ENCODE measurements at places on chromosomes 5 and 9.
A peak's percentile ranks its signal among the peaks of the same experiment; 100 is the strongest.

DNA sequence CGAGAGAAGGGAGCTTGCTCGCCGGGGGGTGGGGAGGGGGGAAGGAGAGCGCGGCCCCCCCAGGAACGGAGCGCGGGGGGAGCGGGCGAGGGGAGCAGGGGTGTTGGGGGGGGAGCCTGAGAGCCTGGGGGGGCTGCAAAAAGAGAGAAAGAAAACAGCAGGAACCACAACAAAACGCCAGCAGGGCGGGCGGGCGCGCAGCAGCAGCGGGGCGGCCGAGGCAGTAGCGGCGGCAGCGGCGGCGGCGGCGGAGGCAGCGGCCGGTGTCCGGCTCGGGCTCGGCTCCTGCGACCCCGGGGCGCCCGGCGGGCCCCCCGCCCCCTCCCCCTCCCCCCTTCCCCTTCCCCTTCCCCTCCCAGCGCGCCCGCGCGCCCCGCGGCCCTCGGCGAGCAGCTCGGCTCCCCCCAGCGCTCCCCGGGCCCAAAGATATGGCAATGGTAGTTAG lies 1.6 kb downstream of the NR2F1 start:
- no peak for DNase-seq

- DNase-seq, result no peak
These were observed 69.3 kb upstream of the FANCC start for GRCh38 chr9:95386843-95387242.

- DNase-seq, result no peak
These were observed 222.5 kb upstream of the DAPK1 start for GRCh38 chr9:87275047-87275725.

DNA sequence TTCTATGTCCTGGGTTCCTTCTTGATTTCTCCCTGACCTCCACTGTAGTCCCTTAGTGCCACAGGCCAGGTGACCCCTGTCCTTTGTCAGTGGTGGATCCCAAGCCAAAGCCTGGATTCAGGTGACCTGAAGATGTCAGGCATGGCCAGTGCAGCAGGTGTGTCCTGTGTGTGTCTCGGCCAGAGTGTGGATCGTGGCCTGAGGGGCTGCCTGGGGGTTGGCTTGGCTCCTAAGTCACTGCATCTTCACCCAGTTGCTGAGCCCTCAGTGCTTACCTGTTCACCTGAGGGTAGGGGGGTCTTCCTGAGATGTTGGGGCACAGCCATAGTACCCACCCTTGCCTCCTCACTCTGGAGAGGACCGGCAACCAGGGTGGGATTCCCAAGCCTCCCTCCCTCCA lies 61.8 kb upstream of the PITX1 start:
- no peak for DNase-seq

DNA sequence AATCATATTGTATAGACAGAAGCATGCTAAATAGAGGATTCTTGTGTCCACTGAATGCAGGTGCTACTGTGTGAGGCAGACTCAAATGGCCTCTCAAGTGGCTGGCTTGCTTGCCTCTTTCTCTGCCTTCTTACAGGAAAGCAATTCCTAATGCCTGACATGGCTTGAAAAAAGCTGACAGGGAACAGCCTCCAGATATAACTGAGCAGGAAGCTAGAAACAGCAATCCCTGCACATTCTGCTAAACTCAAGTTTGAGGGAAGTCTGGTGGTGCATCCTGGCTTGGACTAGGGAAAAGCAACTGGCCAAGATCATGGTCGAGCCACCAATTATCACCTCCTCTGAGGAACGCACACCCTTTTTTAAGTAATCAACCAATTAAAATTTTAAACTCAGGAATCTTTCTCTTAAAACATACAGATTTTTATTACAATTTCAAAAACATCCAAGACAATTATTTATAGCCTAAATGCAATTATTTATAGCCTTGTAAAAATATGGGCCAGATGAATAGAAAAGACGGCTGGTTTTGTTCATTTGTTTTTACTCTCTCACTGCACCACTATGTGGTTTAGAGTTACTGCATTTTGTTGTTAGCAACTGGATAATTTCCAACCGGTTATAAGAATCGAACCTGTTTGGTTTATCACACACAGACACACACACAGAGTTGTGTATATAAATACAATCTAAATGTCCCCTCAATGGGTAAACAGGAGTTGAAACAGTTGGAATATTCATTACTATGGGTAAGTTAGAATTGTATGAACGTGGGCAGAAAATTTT lies 290.9 kb upstream of the ANKRD55 start:
- no peak for DNase-seq

GRCh38 chr9:124137009-124137943 lies 120.5 kb upstream of the NEK6 start:
- no peak for DNase-seq

- no peak for DNase-seq
These were observed 23.6 kb upstream of the TNFSF8 start for GRCh38 chr9:114953959-114954358.

DNA sequence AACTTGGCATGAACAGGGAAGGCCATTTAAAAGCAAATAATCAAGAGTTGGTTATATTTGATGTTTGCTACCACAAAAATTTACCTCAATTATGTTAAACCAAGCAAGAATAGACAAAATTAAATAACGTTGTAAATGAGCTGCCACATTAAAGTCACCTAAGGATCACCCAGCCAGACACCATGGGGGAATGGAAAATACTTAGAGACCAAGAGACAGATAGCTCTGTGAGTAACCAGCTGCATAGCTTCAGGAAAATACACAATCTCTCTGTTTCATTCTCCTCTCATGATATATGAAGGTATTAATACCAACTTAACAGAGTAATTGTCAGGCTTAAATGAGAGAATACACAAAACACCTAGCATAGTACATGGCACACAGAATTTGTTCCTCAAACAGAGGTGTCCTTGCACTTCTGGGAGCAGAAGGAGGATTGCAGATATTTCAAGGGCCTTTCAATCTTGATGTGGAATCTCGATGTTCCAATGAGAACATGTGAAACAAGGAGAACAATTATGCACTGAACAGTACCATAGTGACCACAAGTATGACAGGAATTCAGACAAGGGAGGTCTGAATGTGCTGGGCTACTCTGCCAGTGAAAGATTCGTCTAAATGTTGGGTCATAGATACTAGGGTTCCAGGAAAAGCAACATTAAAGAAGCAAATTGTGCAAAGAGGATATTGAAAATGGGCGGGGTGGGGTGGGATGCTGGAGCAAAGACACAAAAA lies 18.6 kb downstream of the JAKMIP2 start:
- DNase-seq, result no peak

- no peak for DNase-seq
These were observed 113.4 kb upstream of the IQGAP2 start for GRCh38 chr5:76289692-76290091.

DNA sequence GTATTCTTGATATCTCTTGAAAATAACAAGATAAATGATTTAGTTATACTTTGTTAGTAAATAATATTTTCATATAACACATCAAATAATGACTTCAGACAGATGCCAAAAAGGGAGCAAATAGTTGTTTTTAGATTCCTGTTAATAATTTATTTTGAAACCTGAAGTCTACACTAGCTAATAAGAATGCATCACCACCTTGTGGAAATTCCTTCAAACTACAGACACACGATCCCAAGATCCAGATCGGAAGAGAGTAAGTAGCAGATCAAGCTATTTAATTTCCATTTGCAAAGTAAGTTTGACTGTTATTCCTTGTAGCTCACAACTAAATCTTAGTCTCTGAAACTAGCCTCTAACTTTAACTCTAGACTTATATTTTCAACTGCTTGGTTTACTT lies 35.5 kb upstream of the ISL1 start:
- no peak for DNase-seq

DNA sequence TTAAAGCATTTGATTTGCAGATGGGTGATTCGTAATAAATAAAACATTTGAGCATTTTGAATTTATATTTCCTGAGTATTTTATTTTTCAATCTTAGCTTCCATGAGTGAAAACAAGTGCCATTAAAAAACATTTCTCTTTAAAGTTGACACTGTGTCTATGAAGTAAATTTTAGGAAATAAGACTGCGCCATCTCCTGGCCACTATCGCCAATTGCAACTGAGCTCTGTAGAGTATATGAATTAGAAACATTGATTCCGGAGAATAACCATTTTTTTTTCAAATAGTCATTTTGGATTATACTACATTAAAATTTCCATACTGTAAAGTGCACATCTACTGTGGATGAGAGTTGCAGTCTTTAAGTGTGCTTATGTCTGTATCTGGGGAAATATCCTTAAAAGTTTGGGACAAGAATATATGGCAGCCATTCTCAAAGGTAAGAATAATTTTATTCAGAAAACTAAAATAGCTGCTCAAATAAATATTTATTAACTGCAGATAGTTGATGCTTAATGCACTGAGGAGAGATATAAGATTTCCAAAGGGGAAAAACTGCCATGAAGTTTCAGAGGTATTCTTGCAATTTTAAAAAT lies 5.9 kb downstream of the DMRTA1 start:
- peak; percentile 22 for DNase-seq

GRCh38 chr9:129428864-129429577 lies 191.9 kb downstream of the C9orf50 start:
- no peak for DNase-seq

- DNase-seq, result no peak
These were observed 66.4 kb upstream of the POU5F2 start for GRCh38 chr5:93807846-93808245.
